Foreskin keratinocyte (primary cell): ENCODE measurements at places on chromosomes 13 and 19. TPM values are rescaled to one million over a fixed set of nuclear protein-coding genes. Genes with fewer than 3 reads are reported as not detected.

The ITGBL1 gene
- total RNA-seq: 0.20 and 0.60 TPM in 2 replicates

The RFXAP gene
- total RNA-seq: 1.9 and 2.1 TPM in 2 replicates

The EFNA2 gene
- total RNA-seq: not detected in 2 replicates

The PROZ gene
- total RNA-seq: not detected in 2 replicates
